ENCODE measurements at places on chromosomes 2 and 18.

GRCh38 chr18:76957384-76958355 is 135.3 kb downstream of the ZNF236 start:
- DNase-seq: no peak

DNA sequence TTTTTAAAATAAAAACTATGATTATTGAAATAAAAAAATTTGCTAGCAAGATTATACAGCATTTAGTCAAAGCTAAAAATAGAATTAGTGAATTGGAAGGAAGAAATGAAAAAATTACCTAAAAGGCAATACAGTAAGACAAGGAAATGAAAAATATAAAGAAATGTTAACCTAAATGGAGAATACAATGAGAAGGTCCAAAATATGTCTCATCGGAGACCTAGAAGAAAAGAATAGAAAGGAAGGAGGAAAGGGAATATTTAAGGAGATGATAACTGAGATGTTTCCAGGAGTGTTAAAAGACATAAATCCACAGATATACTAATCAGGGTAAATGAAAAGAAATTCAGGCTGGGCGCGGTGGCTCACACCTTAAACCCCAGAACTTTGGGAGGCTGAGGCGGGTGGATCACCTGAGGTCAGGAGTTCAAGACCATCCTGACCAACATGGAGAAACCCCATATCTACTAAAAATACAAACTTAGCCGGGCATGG is 78.9 kb downstream of the AFF3 start:
- no peak for DNase-seq

DNA sequence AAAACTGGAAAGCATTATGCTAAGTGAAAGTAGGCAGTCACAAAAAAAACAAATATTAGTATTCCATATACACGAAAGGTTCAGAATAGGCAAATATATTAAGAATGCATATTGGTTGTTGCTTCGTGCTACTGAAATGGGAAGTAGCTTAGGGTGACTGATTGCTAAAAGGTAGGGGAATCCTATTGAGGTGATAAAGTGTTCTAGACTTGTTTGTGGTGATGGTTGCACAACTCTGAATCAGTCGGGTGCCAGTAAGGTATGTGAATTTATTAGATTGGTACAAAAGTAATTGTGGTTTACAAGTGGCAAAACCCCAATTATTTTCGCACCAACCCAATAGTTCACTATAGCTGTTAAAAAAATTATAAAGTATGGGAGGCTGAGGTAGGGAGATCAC is 20.7 kb downstream of the USP34 start:
- no peak for DNase-seq

DNA sequence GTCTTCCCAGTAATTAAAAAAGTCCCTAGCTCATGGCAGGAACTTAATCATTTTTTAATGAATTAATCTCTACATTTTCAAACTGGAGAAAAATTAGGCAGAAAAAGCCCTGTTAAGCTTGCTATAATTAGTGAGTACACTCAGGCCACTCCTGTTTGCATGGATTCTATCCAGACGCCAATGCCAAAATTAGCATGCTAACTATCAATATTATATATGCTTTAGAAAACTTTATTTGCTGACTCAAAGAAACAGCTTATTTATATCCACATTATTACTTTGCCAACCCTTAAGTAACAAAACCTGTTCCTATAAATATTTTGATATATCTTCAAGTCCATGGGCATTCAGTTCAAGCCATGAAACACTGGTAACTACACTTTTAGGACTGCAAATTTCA is 90.9 kb downstream of the SMC6 start:
- no peak for DNase-seq

DNA sequence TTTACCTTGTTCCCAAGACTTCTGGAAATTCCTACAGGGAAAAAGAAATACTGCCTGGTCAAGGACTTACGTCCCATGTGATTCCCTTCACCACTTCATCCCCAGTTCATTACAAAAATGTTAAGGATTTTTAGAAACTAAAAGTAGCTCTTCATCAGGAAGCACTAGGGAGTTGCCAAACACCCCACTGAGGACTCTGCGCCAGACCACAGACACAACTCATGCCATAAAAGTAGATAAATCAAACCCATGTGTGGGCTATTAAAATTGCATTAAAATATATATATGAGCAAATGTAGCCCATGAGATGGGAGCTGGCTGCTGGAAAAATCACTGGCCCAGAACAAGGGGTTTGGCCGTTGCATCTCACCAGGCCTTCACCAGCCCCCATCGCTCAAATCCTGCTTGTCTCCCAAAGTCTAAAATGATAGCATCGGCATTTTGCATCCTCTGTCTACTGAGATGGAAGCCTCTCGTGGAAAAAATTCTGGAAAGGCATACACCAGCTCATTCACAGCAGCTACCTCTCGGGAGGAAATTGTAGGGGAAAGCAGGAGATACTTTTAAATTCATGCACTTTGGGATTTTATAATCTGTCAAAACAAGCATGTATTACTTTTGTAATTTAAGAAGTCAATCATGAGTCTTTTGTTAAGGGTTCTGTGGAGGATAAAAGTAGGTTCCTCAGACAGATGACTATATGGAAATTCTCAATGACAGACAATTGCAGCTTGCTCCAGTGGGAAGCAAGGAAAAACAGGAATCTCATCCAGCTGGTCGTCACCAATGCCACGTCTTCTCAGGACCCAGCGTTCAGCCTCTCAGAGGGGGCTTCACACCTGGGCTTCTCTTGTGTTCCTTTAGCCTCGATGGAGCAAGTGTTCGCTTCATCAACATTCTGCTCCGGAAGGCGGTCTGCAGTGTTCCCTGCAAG is 113.9 kb downstream of the MREG start:
- no peak for DNase-seq

DNA sequence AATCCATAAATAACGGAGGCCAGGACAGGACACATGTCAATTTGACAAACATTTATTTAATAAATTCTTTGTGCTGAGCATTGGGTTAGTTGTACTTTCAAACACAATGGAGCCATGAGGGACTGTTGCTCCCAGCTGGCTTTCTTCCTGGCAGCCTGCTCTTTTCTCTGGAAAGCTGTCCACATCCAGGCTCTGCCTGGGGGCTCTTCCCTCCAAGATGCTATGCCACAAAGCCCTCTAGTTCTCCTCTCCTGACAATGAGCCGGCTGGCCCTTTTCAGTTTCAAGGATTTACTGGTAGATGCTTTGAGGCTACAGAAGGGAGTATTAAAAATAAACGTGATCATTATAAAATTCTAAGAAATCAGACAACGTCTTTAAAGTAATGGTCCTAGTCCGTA is 44.1 kb upstream of the SLC14A2 start:
- no peak for DNase-seq

- DNase-seq: no peak
Observed at GRCh38 chr18:22385718-22386117, 32.0 kb downstream of the CTAGE1 start.

DNA sequence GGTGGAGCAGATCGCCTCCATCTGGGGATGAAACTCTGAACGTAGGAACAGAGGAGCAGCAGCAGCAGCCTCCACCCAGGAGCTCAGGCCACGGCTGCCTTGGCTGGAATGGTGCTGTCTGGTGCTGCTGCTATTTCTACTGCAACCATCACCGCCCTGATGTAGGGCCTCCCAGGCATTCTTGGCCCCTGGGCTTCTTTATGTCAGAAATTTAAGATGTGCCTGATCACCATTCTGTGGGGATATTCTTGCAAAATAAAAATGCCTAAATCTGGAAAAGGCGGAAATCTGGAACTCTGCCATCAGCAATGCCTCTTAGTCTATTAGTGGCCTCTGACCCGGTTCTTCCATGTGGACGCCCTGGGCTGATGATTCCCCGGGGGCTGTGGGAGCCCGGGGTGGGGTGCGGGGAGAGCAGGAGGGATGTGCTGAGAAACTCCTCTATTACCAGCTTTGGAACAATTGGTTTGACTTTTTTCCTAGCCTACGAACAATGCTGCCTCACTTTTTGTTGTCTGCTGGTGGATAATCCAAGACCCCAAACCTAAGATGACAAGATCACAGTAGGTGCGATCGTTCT is 47.2 kb downstream of the FAM124B start:
- no peak for DNase-seq

GRCh38 chr2:53787614-53788289 is 908 bp downstream of the ERLEC1 start:
- no peak for DNase-seq

DNA sequence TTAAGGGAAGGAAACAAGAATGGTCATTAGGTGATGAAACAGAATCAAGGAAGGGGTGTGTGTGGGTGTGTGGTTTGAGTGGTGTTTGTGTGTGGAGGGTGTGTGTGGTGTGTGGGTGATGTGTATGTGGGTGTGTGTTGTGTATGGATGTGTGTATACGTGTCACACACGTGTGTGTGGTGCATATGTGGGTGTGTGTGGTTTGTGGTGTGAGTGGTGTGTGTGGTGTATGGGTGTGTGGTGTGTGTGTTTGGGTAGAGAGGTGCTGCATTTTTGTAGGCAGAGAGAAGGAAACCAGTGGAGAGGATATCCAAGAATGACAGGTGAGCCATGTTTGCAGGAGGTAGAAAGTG is 1.1 kb upstream of the CEP192 start:
- peak; percentile 81 for DNase-seq

DNA sequence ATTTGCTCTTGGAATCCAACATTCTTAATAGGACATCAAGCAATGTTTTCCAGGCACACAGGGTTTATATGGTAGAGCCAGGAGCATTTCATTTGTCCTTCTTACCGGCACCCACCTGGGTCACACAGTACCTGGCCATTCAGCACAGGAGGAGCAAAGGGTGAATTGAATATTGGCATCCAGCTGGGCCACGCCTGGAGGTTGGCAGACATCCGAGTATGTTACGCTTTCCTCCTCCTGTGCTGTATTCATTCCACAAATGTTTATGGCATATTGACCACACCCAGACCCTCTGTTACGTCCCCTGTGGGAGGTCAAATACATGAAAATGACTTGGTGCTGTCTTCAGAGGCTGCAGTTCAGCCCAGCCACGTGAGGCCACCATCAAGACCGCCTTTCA is 206.2 kb downstream of the RTP5 start:
- no peak for DNase-seq

- DNase-seq: no peak
Observed at GRCh38 chr2:217386041-217386440, 526.2 kb upstream of the TNP1 start.

- DNase-seq: no peak
Observed at GRCh38 chr2:25066455-25066854, 24.6 kb downstream of the EFR3B start.

- no peak for DNase-seq
Observed at GRCh38 chr2:40396124-40396523, 55.8 kb downstream of the SLC8A1 start.

GRCh38 chr18:13580351-13580750 is 146.0 kb downstream of the FAM210A start:
- DNase-seq: peak; percentile 48

DNA sequence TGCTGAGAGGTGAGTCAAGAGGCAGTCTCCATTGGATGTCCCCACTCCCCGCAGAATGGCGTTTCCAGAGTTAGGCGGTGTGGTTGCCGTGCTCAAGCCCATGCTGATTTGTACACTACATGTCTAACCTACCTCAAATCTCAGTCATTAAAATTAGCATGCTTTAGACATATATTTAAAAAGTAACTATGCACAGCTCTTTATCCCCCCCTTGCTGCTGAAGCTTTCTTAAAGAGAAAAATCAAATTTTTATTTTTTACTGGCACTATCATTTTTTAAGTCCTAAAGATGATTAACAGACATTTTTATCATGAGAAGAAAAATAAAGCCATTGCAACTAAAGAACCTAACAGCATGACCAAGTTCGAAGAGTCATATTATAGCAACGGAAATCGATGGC is 42.9 kb downstream of the BOLA3 start:
- no peak for DNase-seq

DNA sequence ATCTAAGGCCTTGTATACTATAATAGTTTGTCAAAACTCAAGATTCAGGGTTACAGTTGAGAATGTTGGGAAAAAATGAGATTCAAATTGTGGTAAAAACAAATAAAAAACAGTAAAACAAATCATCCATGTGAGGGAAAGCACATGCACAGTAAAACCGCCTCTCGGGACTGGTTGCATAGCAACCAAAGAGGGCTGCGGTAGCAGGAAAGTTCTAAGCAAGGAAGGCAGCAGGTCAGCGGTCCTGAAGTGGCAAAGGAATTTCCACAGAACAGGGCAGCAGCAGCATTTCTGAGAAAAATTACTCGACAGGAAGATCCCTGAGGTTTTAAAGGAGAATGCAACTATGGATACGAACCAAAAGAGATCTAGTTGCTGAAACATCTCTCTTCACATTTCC is 93.7 kb downstream of the DYNAP start:
- no peak for DNase-seq

DNA sequence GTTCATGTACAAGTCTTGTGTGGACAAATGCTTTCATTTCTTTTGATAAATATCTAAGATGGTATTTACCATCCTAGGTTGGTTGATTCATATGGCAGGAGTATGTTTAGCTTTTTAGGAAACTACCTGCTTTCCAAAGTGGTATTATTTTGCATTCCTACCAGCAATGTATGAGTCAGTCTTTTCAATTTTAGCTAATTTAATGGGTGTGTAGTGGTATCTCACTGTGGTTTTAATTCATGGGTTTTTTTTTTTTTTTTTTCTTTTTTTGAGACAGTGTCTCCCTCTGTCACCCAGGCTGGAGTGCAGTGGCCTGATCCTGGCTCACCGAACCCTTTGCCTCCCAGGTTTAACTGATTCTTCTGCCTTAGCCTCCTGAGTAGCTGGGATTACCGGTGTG is 4.2 kb downstream of the ZNF512 start:
- no peak for DNase-seq

- no peak for DNase-seq
Observed at GRCh38 chr2:18474700-18475099, 85.8 kb downstream of the RDH14 start.

DNA sequence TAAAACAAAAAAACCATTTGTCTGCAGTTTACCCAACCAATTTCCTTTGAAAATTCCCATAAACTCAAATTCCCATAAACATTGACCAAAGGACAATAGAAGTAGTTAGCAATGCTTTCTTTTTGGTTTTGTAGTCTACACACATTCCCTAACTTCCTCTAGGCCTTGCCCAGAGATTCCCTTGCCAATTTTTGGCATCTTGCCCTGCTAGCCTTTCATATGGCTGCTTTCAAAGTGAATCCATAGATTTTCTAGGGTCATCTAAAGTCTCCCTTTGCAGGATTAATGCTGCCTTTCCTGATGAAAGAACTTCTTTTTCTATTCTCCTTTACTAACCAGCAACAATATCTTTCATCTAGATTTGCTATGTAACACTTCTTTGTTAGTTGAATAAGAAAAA is 33.4 kb downstream of the THSD7B start:
- no peak for DNase-seq

DNA sequence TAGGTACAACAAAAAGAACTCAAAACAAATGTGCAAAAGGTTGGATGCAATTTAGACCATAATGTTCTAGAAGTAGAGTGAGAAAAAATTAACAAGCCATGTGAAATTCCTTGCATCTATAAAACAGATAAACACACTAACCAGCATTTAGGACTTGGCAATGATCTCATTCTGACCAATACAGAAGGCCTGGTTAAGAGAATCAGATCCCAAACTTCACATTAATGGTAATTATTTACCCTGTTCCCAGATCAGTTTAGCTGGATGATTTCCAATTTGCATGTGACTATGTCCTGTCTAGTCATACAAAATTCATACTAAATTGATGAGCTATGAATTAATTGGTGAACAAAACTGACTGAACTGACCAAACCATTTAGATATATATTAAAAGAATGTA is 98.4 kb upstream of the FIGN start:
- no peak for DNase-seq
